ENCODE measurements at places on chromosomes 1 and 21. TPM values are rescaled to one million over a fixed set of nuclear protein-coding genes. Genes with fewer than 3 reads are reported as not detected.

Gene PKP1
- under 0.01 TPM for total RNA-seq

Gene FAM177B
- not detected for total RNA-seq

Gene TRIM58
- total RNA-seq = 0.36 TPM

Gene IRF6
- under 0.01 TPM for total RNA-seq

Gene TMPRSS2
- not detected for total RNA-seq

Gene PTCH2
- 0.36 TPM for total RNA-seq

Gene RGS8
- not detected for total RNA-seq

Gene ADORA1
- total RNA-seq = 4.0 TPM
